ENCODE measurements at places on chromosomes 1 and 21.
A peak's percentile ranks its signal among the peaks of the same experiment; 100 is the strongest.

- no peaks in the 10 kb centered on the region for H3K4me1 ChIP-seq
- H3K27ac ChIP-seq = no peak overlapping the region
- no peaks in the 10 kb centered on the region for H3K27me3 ChIP-seq
- H3K36me3 ChIP-seq = peaks cover 25% of the 10 kb centered on the region
- no peak for DNase-seq
- no peak overlapping the region for H3K4me3 ChIP-seq
These were observed 161.7 kb downstream of the SIPA1L2 start for GRCh38 chr1:232468249-232468648.

- DNase-seq = no peak
- H3K36me3 ChIP-seq = no peaks in the 10 kb centered on the region
- H3K27me3 ChIP-seq = no peaks in the 10 kb centered on the region
These were observed 78.2 kb upstream of the FGGY start for GRCh38 chr1:59218521-59219236.

- H3K4me1 ChIP-seq = peaks cover 17% of the 10 kb centered on the region
- H3K4me3 ChIP-seq = no peak overlapping the region
- no peaks in the 10 kb centered on the region for H3K27me3 ChIP-seq
- no peaks in the 10 kb centered on the region for H3K36me3 ChIP-seq
These were observed 105.7 kb downstream of the PRDM16 start for GRCh38 chr1:3174487-3175247.

- no peak overlapping the region for H3K27ac ChIP-seq
- no peak for DNase-seq
- no peaks in the 10 kb centered on the region for H3K36me3 ChIP-seq
- no peak overlapping the region for H3K4me3 ChIP-seq
- H3K4me1 ChIP-seq = peaks cover 4% of the 10 kb centered on the region
These were observed 664 bp upstream of the ADORA3 start for GRCh38 chr1:111504097-111504496.

DNA sequence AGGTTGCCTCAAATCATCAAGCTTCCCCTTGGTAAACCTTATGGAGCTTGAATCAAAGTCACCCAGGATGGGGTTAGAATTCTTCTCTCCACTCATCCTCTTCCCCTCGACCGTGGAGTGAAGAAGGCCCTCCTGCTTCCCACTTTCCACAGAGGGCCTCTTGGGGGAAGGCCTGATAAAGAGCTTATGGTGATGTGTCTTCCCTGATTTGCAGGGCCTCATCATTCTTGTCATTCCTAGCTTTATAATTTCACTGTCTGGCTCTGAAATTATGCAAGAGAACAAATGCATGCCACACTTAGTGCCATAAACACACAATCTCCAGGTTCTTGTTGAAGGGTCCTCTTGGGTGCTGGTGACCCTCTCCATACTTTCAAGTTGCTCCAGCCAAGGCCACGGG is 101.2 kb downstream of the HMGB4 start:
- no peak overlapping the region for H3K27ac ChIP-seq
- no peak overlapping the region for H3K4me3 ChIP-seq
- DNase-seq = no peak
- no peaks in the 10 kb centered on the region for H3K4me1 ChIP-seq
- H3K27me3 ChIP-seq = no peaks in the 10 kb centered on the region
- no peaks in the 10 kb centered on the region for H3K36me3 ChIP-seq

DNA sequence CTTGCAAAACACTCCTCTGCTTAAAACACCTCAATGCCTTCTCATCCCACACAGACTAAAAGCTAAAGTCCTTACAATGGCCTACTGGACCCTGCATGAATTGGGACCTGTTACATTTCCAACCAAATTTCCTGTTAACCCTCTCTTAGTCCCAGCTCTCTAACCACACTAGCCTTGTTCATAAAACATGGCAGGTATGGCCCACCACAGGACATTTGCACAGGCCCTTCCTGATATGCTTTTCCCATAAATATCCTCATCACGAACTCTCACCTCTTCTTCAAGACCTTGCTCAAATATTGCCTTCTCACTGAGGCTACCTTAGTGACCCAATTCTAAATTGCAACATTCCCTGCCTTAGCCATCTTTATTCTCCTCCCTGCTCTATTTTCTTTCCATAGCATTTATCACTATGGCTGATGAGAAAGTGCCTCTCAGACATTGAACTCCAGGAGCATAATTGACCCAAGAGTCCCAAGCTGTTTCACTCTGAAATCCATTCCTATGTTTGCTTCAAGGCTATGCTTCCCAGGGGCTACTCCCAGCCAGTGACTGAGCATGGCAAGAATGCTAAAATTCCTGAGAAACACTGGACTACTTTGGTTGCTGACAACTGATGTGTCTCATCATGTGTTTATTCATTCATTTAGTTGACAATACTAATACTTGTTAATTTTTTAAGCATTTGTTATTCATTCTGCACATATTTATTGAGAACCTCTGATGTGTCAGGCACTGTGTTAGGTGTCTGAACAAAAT is 2.7 kb upstream of the PALMD start:
- no peak for DNase-seq
- H3K36me3 ChIP-seq = no peaks in the 10 kb centered on the region
- no peaks in the 10 kb centered on the region for H3K27me3 ChIP-seq
- H3K4me3 ChIP-seq = no peak overlapping the region
- peaks cover 12% of the 10 kb centered on the region for H3K4me1 ChIP-seq
- H3K27ac ChIP-seq = no peak overlapping the region

DNA sequence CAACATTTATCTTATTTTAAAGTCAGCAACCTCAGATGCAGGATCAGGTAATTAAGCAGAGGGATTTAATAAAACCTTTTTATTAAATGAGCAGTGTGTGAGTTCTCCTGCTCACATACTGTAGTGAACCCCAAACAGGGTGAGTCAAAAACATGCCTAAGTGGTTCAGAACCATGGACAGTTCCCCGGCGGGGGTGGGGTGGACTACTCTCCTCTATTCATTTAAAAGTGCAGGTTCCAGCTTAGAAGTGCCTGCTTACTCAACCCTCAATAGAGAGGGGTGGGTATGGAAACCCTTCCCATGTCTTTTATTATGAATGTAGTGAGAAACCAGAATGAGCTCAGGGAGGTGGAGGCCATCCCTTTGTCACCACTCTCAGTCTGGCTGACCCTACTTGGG is 397.9 kb downstream of the HHAT start:
- no peak overlapping the region for H3K27ac ChIP-seq
- no peaks in the 10 kb centered on the region for H3K36me3 ChIP-seq
- no peak for DNase-seq
- H3K27me3 ChIP-seq = no peaks in the 10 kb centered on the region

- no peak for DNase-seq
- no peaks in the 10 kb centered on the region for H3K27me3 ChIP-seq
- no peaks in the 10 kb centered on the region for H3K36me3 ChIP-seq
- H3K4me3 ChIP-seq = no peak overlapping the region
These were observed 1206.7 kb upstream of the ADGRL2 start for GRCh38 chr1:80594013-80594412.

DNA sequence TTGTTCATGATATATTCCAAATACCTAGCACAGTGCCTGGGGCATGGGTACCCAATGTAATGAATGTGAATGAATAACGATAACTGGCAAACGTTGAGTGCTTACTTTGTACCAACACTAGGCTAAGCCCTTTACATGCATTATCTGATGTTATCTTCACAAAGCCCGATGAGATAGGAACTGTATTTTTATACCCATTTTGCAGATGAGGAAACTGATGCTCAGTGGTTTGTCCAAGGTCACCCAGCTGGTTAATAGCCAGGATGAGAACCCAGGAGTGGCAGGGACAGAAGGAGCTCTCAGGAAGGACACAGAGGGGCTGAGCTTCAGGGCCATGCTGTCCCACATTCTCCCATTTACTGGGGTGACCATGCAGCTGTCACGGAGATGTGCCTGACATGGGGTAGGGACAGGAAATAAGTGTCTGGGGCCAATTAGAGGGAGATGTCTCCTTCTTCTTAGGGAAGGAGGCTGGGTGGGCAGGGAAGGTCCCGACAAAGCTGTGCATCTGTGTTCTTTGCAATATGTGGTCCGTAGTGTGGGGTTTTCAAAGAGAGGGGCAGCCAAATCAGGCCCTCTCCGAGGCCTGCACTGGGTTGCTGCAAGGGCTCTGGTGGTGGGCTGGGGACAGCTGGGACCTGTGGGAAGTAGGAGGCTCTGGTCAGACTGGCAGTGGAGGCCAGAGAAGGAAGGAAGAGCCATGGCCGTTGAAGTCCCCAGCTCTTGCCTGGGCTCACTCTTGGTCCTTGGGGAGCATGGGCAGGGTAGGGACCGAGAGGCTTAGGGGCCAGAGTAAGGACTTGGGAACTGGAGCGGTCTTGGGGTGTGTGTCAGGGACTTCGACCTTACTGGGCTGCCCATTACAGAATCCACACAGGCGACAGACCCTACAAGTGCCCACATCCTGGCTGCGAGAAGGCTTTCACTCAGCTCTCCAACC is 26.6 kb downstream of the A3GALT2 start:
- no peaks in the 10 kb centered on the region for H3K27me3 ChIP-seq
- H3K4me3 ChIP-seq = no peak overlapping the region
- peak; percentile 39 for DNase-seq

- H3K27me3 ChIP-seq = no peaks in the 10 kb centered on the region
- H3K4me1 ChIP-seq = peaks cover 75% of the 10 kb centered on the region
- H3K27ac ChIP-seq = no peak overlapping the region
- peak; percentile 78 for DNase-seq
- H3K36me3 ChIP-seq = no peaks in the 10 kb centered on the region
These were observed 106.9 kb upstream of the SERBP1 start for GRCh38 chr1:67536957-67537666.

DNA sequence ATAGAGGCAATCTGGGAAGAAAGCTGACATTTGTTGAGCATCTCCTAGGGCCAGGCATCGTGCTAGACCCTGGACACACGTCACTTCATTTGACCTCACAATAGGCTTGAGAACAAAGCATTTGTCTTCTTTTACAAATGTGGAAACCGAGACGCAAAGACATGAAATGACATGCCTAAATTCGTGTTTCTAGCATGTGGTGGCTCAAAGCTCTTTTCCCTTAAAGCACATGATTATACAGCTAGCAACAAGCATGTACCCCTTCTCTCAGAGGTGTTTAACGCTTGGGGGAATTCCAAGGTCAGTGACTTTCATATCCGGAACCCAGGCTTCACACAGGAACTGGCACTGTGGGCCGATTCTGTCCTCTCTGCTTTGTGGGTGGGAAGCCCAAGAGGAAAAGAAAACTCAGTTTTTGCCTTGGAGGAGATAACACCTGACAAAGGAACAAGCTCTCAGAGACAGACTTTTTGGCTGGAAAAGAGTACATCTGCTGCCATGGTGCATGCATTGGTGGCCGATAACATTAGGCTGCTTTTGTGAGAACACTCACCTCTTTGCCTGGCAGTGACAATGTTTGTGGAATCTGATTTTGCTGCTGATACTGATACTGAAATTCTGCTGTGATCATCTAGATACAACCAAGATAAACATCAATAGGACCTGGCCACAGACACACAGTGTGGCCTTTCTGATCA is 15.4 kb upstream of the CD2 start:
- H3K4me3 ChIP-seq = no peak overlapping the region
- H3K27me3 ChIP-seq = no peaks in the 10 kb centered on the region
- no peak overlapping the region for H3K27ac ChIP-seq
- no peaks in the 10 kb centered on the region for H3K36me3 ChIP-seq

DNA sequence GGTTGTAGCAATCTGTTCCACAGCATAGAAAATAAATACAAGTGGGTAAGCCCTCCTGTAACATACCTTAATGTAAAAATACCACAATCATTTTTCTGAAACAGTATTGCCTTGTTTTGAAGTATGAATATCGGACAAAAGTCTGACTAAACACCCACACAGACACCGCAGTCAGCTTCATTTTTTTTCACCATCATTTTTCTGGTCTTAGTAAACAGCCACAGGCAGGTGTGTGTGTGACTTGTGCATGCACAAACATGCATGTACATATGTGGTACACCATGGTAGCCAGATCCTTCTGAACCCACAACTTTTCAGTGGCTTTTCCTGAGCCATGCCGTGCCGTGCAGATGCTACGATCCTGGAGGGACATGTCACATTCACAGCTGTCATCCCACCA is 261.7 kb downstream of the PCP4 start:
- no peak for DNase-seq
- H3K27ac ChIP-seq = no peak overlapping the region
- no peaks in the 10 kb centered on the region for H3K27me3 ChIP-seq
- no peaks in the 10 kb centered on the region for H3K36me3 ChIP-seq

- H3K27ac ChIP-seq = no peak overlapping the region
- DNase-seq = no peak
- no peak overlapping the region for H3K4me3 ChIP-seq
- H3K4me1 ChIP-seq = no peaks in the 10 kb centered on the region
These were observed 4.1 kb upstream of the CACNA1E start for GRCh38 chr1:181479137-181479745.

GRCh38 chr1:119038363-119038762 is 50.2 kb upstream of the TBX15 start:
- no peaks in the 10 kb centered on the region for H3K27me3 ChIP-seq
- H3K27ac ChIP-seq = no peak overlapping the region
- no peaks in the 10 kb centered on the region for H3K4me1 ChIP-seq
- DNase-seq = no peak
- H3K4me3 ChIP-seq = no peak overlapping the region

DNA sequence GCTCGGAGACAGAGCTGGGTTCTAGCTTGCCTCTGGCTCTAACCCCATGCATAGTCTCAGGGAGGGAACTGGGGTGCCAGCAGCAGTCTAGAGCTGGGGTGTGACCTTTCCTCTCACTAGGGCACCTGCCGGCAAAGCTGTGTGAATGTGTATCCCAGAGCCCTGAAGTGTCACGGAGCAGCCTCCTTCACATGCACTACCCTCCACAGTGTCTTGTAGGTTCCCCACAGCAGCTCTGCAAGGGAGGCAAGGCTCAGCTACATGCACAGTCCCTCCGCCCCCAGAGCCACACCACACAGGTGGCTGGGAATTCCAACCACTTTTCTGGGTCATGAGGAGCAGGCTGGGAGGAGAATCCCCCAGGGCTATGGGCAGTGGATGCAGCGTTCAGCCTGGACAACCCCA is 7.7 kb upstream of the HPCA start:
- H3K36me3 ChIP-seq = no peaks in the 10 kb centered on the region
- no peaks in the 10 kb centered on the region for H3K4me1 ChIP-seq
- DNase-seq = no peak
- no peak overlapping the region for H3K4me3 ChIP-seq
- no peak overlapping the region for H3K27ac ChIP-seq

DNA sequence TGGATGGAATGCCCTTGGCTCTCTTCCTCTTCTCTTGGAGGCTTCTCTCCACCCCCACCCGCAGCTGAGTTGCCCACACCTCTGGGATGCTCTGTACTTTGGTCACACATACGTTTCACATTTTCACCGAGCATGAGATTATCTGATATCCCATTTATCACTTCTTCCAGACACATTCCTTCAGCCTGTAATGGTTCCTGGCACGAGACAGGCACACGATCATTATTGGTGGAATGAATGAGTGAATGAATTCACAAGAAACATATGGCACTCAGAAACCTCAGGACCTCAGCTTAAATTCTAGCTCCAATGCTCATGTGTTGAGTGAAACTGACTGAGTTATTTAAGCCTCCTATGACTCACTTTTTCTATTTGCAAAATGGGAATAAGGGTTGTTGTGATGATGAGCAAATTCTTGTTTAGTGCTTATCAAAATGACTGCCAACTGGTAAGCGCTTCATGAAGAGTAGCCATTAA is 242.7 kb upstream of the JUN start:
- no peak overlapping the region for H3K4me3 ChIP-seq
- H3K27ac ChIP-seq = no peak overlapping the region
- no peak for DNase-seq
- no peaks in the 10 kb centered on the region for H3K36me3 ChIP-seq
